Esophagus (tissue), 2 donors: ENCODE measurements at places on chromosomes 4 and X. TPM values are rescaled to one million over a fixed set of nuclear protein-coding genes. Genes with fewer than 3 reads are reported as not detected.

Gene TEX13C
- polyA plus RNA-seq: not detected

Gene GSX2
- polyA plus RNA-seq: not detected

Gene P2RY4
- not detected for polyA plus RNA-seq

Gene CXCL11
- 0.07 TPM for polyA plus RNA-seq
